Neural progenitor cell (in vitro differentiated cells): ENCODE measurements at places on chromosomes 7 and 10. TPM values are rescaled to one million over a fixed set of nuclear protein-coding genes. Genes with fewer than 3 reads are reported as not detected.

- H3K36me3 ChIP-seq: no peaks in the 10 kb centered on the region
- H3K27ac ChIP-seq: no peak overlapping the region
- DNase-seq: no peak
- no peaks in the 10 kb centered on the region for H3K4me1 ChIP-seq
- no peak overlapping the region for H3K4me3 ChIP-seq
- peaks cover 5% of the 10 kb centered on the region for H3K27me3 ChIP-seq
These were observed 16.0 kb downstream of the ADCYAP1R1 start for GRCh38 chr7:31068006-31068675.

- DNase-seq: no peak
- H3K4me1 ChIP-seq: peaks cover 15% of the 10 kb centered on the region
- H3K4me3 ChIP-seq: no peak overlapping the region
- no peak overlapping the region for H3K27ac ChIP-seq
- peaks cover 14% of the 10 kb centered on the region for H3K27me3 ChIP-seq
- no peaks in the 10 kb centered on the region for H3K36me3 ChIP-seq
These were observed 184.8 kb upstream of the PDE1C start for GRCh38 chr7:32255036-32255435.

DNA sequence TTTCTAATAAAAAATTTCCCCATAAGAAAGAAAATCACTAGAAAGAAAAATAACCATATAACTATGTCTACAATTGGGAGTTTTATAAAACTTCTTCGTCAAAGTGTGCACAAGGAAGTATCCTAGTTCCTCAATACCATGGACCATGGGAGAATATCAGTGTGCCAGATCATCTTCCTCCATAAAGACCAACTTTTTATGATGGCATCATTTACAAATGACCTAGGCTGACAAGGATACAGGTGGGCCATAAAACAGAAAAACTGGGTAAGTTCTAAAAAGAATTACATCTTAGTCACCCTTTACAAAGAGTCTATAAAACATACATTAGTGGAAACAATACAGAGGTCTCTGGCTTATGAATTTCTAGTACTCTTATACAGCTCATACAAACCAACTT lies 303.2 kb downstream of the DOCK4 start:
- H3K36me3 ChIP-seq: no peaks in the 10 kb centered on the region
- no peak for DNase-seq
- no peak overlapping the region for H3K4me3 ChIP-seq
- H3K27me3 ChIP-seq: no peaks in the 10 kb centered on the region

DNA sequence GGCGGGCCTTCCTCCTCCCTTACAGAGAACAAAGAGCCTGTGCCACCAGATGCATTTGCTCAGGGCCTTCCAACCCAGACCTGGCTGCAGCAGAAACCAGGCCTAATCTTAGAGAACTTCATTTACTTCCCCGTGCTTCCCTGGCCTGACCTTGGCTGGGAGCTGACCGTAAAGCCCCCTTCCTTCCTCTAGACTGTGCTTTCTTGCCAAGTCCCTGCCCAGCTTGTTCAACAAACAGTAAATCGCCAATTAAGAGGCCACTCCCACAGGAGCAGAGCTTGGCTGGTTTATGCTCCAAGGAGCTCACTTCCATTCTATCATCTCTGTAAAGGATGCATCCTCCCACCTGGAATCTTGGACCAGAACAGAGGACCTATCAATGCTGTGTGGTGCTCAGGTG lies 110.9 kb downstream of the COL13A1 start:
- no peak for DNase-seq
- H3K27me3 ChIP-seq: no peaks in the 10 kb centered on the region
- no peak overlapping the region for H3K4me3 ChIP-seq
- H3K4me1 ChIP-seq: peaks cover 30% of the 10 kb centered on the region

CPA2 gene
- total RNA-seq: 0.65 and 0.82 TPM in 2 replicates
